ENCODE measurements at places on chromosomes 6 and 20.

- peaks cover 6% of the 10 kb centered on the region for H3K4me1 ChIP-seq
- no peak overlapping the region for H3K4me3 ChIP-seq
- H3K27ac ChIP-seq, result no peak overlapping the region
- DNase-seq, result no peak
- no peaks in the 10 kb centered on the region for H3K36me3 ChIP-seq
Measured at GRCh38 chr6:133551847-133552341, 310.7 kb downstream of the EYA4 start.

- DNase-seq, result no peak
- no peaks in the 10 kb centered on the region for H3K4me1 ChIP-seq
- no peak overlapping the region for H3K27ac ChIP-seq
- no peaks in the 10 kb centered on the region for H3K27me3 ChIP-seq
Measured at GRCh38 chr6:139708337-139709199, 334.1 kb upstream of the CITED2 start.

- H3K36me3 ChIP-seq, result peaks cover 10% of the 10 kb centered on the region
- H3K4me3 ChIP-seq, result no peak overlapping the region
- no peak overlapping the region for H3K27ac ChIP-seq
- H3K4me1 ChIP-seq, result no peaks in the 10 kb centered on the region
- H3K27me3 ChIP-seq, result no peaks in the 10 kb centered on the region
Measured at GRCh38 chr6:114581293-114581692, 238.5 kb upstream of the HS3ST5 start.

DNA sequence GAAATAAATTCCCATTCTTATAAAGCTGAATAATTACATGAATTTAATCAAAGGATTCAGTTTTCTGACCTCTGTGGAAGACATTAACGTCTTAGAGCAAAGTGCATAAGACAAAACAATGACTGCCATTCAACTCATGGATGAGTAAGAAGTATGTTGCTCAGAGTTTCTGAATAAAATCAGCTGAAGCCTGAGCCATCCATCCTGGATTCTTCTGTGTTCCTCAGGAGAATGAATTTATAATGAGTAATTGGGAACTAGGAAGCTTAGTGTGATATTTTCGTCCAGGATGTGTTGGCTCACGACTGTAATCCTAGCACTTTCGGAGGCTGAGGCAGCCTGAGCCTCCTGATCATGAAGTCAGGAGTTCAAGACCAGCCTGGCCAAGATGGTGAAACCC, 62.8 kb downstream of the PERP start:
- H3K27ac ChIP-seq, result no peak overlapping the region
- H3K27me3 ChIP-seq, result no peaks in the 10 kb centered on the region
- DNase-seq, result no peak
- no peak overlapping the region for H3K4me3 ChIP-seq
- no peaks in the 10 kb centered on the region for H3K4me1 ChIP-seq
- H3K36me3 ChIP-seq, result peaks cover 4% of the 10 kb centered on the region

DNA sequence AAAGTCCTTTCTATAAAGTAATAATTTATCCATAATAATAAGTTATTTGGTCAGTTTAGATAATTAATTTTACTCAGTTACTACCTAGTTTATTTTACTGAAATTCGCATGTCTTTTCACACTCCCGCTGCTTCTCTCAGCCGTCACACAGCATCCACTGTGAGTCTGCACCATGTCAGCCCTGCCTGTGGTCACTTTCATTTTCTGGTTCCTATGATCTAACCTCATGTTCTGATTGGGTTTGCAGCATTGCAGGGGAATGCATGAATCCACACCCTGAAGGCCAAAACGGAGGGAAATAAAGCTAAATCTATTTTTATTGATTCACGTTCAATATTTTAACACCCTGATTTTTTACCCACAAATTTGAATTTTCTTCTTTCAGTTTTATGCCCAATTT, 47.4 kb downstream of the PDE10A start:
- H3K36me3 ChIP-seq, result peaks cover 6% of the 10 kb centered on the region
- no peak for DNase-seq
- H3K4me1 ChIP-seq, result peaks cover 2% of the 10 kb centered on the region
- no peaks in the 10 kb centered on the region for H3K27me3 ChIP-seq
- H3K27ac ChIP-seq, result no peak overlapping the region

GRCh38 chr6:107114926-107115694, at the start of gene BEND3:
Gene BEND3 (minus strand): TSS chr6:107115515. CDS start chr6:107099285, 16,230 bp downstream.
- peaks cover 24% of the 10 kb centered on the region for H3K36me3 ChIP-seq
- peak within 1 kb of the TSS; percentile 87 for H3K4me3 ChIP-seq
- DNase-seq, result no peak
- no peaks in the 10 kb centered on the region for H3K27me3 ChIP-seq

GRCh38 chr6:88804701-88805100, 158.7 kb downstream of the RNGTT start:
- H3K36me3 ChIP-seq, result peaks cover 25% of the 10 kb centered on the region
- no peaks in the 10 kb centered on the region for H3K4me1 ChIP-seq
- no peak for DNase-seq
- H3K27ac ChIP-seq, result no peak overlapping the region

GRCh38 chr20:16203096-16203495, 370.2 kb downstream of the KIF16B start:
- no peaks in the 10 kb centered on the region for H3K36me3 ChIP-seq
- H3K4me1 ChIP-seq, result no peaks in the 10 kb centered on the region
- H3K4me3 ChIP-seq, result no peak overlapping the region
- no peak overlapping the region for H3K27ac ChIP-seq

DNA sequence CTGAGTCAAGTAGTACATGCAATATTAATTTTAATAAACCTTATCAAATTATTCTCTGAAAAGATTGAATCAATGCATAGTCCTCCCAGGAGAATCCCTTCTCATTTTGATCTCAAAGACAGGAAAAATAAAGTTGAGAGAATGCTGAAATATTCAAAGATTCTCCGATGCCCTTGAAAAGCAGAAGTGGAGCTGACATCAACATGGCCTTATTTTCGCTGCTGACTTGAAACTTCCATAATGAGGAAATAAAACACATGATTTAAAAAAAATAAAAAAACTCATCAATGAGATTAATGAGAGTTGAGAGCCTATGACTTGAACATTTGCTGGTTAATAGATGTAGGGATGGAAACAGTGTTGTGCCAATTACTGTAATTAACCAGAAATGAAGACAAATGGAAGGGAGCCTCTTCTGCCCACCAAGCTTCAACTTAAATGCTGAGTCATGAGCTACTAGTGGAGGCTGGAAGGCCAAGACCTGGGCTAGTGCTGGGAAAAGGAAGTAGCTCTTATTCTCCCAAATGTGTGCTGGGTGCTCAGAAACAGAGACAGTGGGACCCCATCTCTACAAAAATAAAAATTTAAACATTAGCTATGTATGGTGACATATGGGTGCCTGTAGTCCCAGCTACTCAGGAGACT, 139.9 kb downstream of the BFSP1 start:
- H3K27ac ChIP-seq, result no peak overlapping the region
- no peak overlapping the region for H3K4me3 ChIP-seq
- no peaks in the 10 kb centered on the region for H3K27me3 ChIP-seq
- H3K36me3 ChIP-seq, result no peaks in the 10 kb centered on the region

- no peak overlapping the region for H3K27ac ChIP-seq
- no peak for DNase-seq
Measured at GRCh38 chr6:118326712-118327111, 221.4 kb upstream of the PLN start.

Data from H9 (cell line).